ENCODE measurements at places on chromosomes 1 and 21.
A peak's percentile ranks its signal among the peaks of the same experiment; 100 is the strongest.

DNA sequence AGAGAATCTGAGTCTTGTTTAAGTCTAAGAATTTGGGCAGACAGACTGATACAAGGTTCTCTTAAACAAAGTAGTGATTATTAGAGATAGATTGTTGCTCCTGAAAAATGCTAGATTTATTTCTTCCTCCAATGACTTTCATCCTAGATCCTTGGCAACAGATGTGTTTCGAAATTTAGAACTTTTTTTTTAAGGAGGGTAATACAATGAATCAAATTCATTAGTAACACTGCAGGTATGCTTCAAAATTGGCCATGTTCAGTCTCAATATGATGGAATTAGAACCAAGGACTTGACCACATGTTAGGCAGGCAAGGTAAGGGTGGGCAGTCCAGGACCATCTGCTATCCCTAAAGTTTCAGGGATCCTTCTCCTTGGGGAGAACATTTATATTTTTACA is 4.5 kb upstream of the LCE1F start:
- DNase-seq = no peak

DNA sequence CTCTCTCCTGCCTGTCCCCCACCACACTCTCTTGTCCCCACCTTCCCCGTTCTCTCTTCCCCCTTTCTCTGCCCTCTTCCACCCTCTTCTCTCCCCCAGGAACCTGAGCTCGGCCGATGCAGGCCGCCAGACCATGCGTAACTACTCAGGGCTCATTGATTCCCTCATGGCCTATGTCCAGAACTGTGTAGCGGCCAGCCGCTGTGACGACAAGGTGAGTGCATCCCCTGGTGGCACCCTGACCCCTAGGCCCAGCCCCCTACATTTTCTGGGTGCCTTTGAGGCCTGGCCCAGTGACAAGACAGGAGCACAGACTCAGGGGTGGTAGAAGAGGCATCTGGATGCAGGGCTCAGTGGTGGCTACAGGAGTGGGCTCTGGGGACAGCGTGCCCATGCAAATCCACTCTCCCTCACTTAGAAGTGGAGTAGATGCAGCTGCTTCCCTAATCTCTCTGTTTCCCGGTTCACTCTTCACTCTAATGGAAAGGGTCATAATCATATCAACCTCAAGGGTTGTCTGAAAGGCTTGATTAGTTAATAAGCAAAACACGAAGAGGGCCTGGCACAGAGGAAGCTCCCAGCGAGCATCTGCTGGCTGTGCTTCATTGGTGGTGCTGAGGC is 37.0 kb downstream of the PKP1 start:
- no peak for DNase-seq

DNA sequence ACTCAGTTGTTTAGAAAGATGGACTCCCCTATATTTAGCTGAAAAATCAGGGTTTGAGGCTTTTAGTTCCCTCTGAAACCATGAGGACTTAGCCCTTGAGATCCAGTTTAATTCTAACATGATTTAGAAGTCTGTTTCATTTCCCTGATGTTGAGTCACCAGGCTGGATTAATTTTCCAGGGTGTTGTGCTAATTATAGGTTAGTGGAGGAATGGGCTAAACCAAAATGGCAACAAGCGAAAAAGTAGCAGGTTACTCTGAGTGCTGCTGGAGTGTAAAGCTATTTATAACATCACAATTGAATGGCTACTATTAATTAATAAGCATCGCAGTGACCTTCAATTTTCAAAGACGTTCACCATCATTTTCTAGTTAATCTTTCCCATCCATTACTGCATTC is 15.5 kb upstream of the USP24 start:
- DNase-seq = no peak

- DNase-seq = no peak
These were observed 91.6 kb downstream of the SCCPDH start for GRCh38 chr1:246815693-246816270.

- peak; percentile 37 for DNase-seq
These were observed 28.7 kb downstream of the LYST start for GRCh38 chr1:235838021-235838420.

GRCh38 chr1:173562813-173563212 is 40.1 kb downstream of the SLC9C2 start:
- no peak for DNase-seq
